ENCODE measurements at places on chromosomes 6 and 20. TPM values are rescaled to one million over a fixed set of nuclear protein-coding genes. Genes with fewer than 3 reads are reported as not detected.

The CLVS2 gene
- total RNA-seq, result not detected

- no peak for DNase-seq
Observed at GRCh38 chr6:75351570-75351969, 67.0 kb upstream of the TMEM30A start.

The MICA gene
- total RNA-seq, result 14.1 TPM

- DNase-seq, result no peak
Observed at GRCh38 chr6:56329271-56330050, 82.1 kb upstream of the COL21A1 start.

- DNase-seq, result peak; percentile 82
Observed at GRCh38 chr6:81752084-81752920, at the start of gene TENT5A. TENT5A (minus strand) TSS chr6:81752681; CDS start chr6:81752141, 540 bp downstream.

GRCh38 chr6:117317261-117317660 lies 51.9 kb downstream of the VGLL2 start:
- DNase-seq, result peak; percentile 5

Data from T-cell (primary cell).